ENCODE measurements at places on chromosomes 7 and 10. TPM values are rescaled to one million over a fixed set of nuclear protein-coding genes. Genes with fewer than 3 reads are reported as not detected.

Gene ZNF786
- 3.0 TPM for total RNA-seq

Gene CDH23
- total RNA-seq: 3.9 TPM

Gene SYT15
- 0.99 TPM for total RNA-seq

Gene OIT3
- not detected for total RNA-seq

Gene ENO4
- total RNA-seq: 0.16 TPM

Gene PAPSS2
- 7.8 TPM for total RNA-seq

Gene DLD
- total RNA-seq: 97.2 TPM

Gene GGCT
- 40.9 TPM for total RNA-seq

Gene SPDYE11
- total RNA-seq: not detected

Gene C7orf57
- total RNA-seq: not detected

Gene SAP25
- not detected for total RNA-seq

Gene CPA4
- total RNA-seq: not detected

Gene LIPF
- 0.36 TPM for total RNA-seq

Gene NPTX2
- total RNA-seq: 13.8 TPM

Gene HYAL4
- total RNA-seq: not detected

Gene ALOX5
- total RNA-seq: 18.8 TPM

Gene AP5Z1
- 21.6 TPM for total RNA-seq

Gene MMP21
- not detected for total RNA-seq

Gene ZPBP
- total RNA-seq: not detected

Gene GRM3
- not detected for total RNA-seq

Gene POU6F2
- not detected for total RNA-seq

Gene ASB10
- not detected for total RNA-seq

Gene CAMK2G
- total RNA-seq: 221 TPM

Gene MALRD1
- total RNA-seq: 0.95 TPM

Gene BCL7B
- 121 TPM for total RNA-seq

Gene HMX2
- not detected for total RNA-seq

Gene MAT1A
- total RNA-seq: not detected

Gene ARHGEF35
- 2.5 TPM for total RNA-seq

Gene VPS50
- total RNA-seq: 24.1 TPM

Gene RBM20
- total RNA-seq: 4.9 TPM

Gene STEAP1
- total RNA-seq: 15.0 TPM

Gene MYO3A
- 0.33 TPM for total RNA-seq

Gene FFAR4
- total RNA-seq: 0.99 TPM

Gene CUZD1
- total RNA-seq: 0.66 TPM

Gene EPDR1
- 12.2 TPM for total RNA-seq

Gene CTAGE4
- total RNA-seq: 1.7 TPM

All from sigmoid colon (tissue), 7 donors.